ENCODE measurements at places on chromosomes 5 and 9. TPM values are rescaled to one million over a fixed set of nuclear protein-coding genes. Genes with fewer than 3 reads are reported as not detected.

The PCAT7 gene
- 16.4 TPM for total RNA-seq

The AQP7 gene
- not detected for total RNA-seq

The SNX18 gene
- total RNA-seq: 95.0 TPM

The CENPP gene
- 5.7 TPM for total RNA-seq

The SNAPC3 gene
- 104 TPM for total RNA-seq

The ACOT12 gene
- total RNA-seq: not detected

The PTPN3 gene
- 1.6 TPM for total RNA-seq

The SH3GL2 gene
- 8.1 TPM for total RNA-seq
